Breast epithelium (tissue), 4 donors: ENCODE measurements at places on chromosomes 12 and 14.

- peak overlapping the region; percentile 76 for H3K4me3 ChIP-seq
- no peaks in the 10 kb centered on the region for H3K36me3 ChIP-seq
- H3K27ac ChIP-seq = peak overlapping the region; percentile 35
- H3K4me1 ChIP-seq = no peaks in the 10 kb centered on the region
- no peaks in the 10 kb centered on the region for H3K27me3 ChIP-seq
Observed at GRCh38 chr12:30927222-30927611, 669 bp downstream of the TSPAN11 start.

DNA sequence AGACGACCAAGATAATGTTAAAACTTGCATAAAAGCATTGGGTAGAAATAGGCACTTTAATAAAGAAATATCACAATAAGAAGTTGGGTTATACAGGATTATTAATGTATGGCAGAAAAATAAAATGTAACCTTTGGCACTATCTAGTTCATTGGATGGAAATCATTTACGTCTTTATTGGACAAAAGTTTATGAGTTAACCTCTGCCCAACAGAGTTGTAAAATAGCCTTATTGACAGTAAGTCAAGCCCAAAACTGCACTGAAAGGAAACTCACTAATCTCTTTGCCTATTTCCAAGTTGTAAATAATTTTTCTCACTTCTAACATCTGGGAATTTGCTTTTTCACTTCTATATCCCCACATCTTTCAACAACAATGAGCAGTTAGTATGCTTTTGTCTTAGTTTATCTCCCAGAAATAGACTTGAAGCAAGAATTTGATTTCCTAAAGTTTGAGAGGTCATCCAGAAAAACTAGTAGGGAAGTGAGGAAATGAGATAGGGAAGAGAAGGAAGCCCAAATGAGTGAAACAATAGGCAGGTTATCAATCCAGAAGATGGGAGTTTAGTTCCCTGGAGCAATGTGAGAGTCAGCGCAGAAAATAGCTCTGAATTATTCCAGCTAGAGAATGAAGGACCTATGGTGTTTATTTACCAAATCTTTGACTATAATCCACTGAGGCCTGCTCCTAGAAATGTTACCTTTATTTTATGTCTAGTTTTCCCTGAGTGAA, 434.8 kb downstream of the CCER1 start:
- H3K4me1 ChIP-seq = no peaks in the 10 kb centered on the region
- DNase-seq = no peak
- H3K27ac ChIP-seq = no peak overlapping the region
- H3K36me3 ChIP-seq = no peaks in the 10 kb centered on the region

GRCh38 chr14:69581316-69581935, 6.8 kb upstream of the CCDC177 start:
- H3K4me3 ChIP-seq = no peak overlapping the region
- no peaks in the 10 kb centered on the region for H3K4me1 ChIP-seq
- no peaks in the 10 kb centered on the region for H3K36me3 ChIP-seq
- H3K27ac ChIP-seq = no peak overlapping the region

- no peak overlapping the region for H3K4me3 ChIP-seq
- no peaks in the 10 kb centered on the region for H3K36me3 ChIP-seq
- no peak for DNase-seq
- peak overlapping the region; percentile 58 for H3K27ac ChIP-seq
Observed at GRCh38 chr12:7067096-7067495, 6.6 kb downstream of the C1S start.

DNA sequence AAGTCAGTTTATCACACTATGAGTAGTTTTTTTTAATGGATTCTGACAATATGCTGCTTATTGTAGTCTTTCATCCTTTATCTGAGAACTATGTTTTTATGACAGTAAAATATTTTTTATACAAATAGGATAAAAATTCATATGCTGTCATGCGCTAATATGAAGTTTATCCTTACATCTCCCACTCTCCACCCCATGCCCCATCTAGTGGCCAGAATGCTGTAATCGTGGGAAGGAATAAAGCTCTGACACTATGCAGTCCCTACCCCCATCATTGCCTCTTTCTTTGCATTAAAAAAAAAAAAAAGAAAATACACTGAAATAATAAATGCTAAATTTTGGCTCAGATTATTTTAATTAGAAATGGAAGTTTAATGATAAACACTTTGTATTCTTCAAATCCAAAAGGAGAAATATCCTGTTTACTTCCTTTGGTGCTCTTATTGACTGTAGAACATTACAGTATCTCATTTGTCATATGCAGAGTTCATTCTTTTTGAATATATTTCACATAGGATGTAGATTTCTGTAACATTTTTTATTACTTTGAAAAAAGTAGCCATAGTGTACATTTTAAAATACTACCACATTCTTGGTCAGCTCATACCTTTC, 145.9 kb upstream of the SLCO1C1 start:
- H3K36me3 ChIP-seq = no peaks in the 10 kb centered on the region
- H3K4me3 ChIP-seq = no peak overlapping the region

DNA sequence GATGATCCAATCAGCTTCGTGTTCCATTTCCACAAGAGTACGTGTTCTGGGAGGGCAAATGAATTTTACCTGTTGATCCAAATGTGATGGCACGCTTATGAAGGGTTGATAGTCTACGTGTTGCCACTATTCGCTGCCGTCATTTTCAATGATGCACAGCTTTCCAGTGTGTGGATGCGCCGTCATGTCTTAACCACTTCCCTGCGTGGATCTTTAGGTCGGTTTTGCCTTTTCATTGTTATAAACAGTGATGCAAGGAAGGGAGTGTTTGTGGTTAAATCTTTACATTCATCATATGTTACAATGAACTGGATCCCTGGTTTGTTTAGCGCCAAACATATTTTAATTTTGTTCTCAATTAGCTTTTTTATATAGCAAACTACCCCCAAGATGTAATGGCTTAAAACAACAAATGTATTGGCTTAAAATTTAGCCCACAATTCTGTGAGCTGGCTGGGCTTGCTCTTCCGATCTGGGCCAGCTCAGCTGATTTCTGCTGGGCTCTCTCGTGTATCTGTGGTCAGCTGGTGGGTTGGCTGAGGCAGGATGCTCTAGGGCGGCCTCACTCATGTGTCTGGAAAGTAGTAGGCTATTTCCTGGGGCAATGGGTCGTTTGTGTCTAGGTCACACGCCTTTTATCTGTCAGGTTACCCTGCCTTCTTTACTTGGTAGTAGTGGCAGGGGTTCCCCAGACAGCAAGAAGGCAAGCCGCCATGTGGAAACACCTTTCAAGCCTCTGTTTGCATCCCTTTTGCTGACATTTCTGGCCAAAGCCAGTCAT, 176.7 kb downstream of the CRADD start:
- no peaks in the 10 kb centered on the region for H3K4me1 ChIP-seq
- no peaks in the 10 kb centered on the region for H3K27me3 ChIP-seq
- H3K4me3 ChIP-seq = no peak overlapping the region
- H3K36me3 ChIP-seq = no peaks in the 10 kb centered on the region

GRCh38 chr14:45727133-45727532, 474.1 kb upstream of the MIS18BP1 start:
- no peaks in the 10 kb centered on the region for H3K4me1 ChIP-seq
- DNase-seq = no peak
- H3K36me3 ChIP-seq = no peaks in the 10 kb centered on the region
- no peaks in the 10 kb centered on the region for H3K27me3 ChIP-seq

DNA sequence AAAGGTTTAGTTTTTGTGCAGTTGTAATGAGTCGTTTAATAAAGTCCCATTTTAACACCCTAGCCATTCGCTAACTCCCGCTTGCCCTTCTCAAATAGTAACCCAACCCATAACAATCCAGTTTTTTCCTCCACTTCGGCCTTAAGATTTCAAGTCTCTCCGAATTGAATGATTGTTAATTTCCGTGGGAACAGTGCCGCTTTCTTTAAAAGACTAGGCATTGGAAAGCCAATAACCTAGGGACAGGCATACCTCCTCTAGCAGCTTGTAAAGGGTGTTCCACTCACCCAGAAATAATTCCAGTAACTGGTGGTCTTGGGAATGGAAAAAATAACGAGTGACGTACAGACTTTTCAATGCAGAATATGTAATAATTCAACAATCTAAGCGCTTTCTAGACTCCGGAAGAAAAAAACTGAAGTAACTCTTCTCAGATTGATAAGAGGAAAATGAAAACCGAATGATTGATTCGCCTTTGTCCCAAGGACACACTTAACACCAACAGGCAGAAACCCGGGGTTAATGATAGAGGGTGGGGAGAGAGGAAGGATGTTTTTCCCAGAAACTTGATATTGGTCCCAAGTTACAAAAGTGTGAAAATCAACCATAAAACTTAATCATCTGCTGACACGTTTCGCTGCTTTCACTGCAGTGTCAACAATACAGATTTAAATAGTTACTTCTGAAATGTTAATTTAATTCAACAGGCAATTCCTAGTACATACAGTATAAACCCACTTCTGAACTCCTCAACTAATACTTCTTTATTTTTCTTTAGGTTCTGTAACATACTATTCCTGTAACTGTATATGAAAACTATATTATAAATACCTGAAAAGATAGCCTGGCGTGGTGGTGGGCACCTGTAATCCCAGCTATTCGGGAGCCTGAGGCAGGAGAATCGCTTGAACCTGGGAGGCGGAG, 1.0 kb upstream of the SINHCAF start:
- no peak for DNase-seq
- H3K27ac ChIP-seq = peak overlapping the region; percentile 98
- no peaks in the 10 kb centered on the region for H3K27me3 ChIP-seq
- H3K36me3 ChIP-seq = no peaks in the 10 kb centered on the region
- peak overlapping the region; percentile 92 for H3K4me3 ChIP-seq

GRCh38 chr14:29805415-29806123, 122.1 kb downstream of the PRKD1 start:
- no peak overlapping the region for H3K27ac ChIP-seq
- no peak overlapping the region for H3K4me3 ChIP-seq
- DNase-seq = no peak
- H3K36me3 ChIP-seq = no peaks in the 10 kb centered on the region
- H3K4me1 ChIP-seq = no peaks in the 10 kb centered on the region

- DNase-seq = no peak
- no peak overlapping the region for H3K4me3 ChIP-seq
- no peaks in the 10 kb centered on the region for H3K27me3 ChIP-seq
Observed at GRCh38 chr12:56989861-56990610, 16.3 kb downstream of the ZBTB39 start.

DNA sequence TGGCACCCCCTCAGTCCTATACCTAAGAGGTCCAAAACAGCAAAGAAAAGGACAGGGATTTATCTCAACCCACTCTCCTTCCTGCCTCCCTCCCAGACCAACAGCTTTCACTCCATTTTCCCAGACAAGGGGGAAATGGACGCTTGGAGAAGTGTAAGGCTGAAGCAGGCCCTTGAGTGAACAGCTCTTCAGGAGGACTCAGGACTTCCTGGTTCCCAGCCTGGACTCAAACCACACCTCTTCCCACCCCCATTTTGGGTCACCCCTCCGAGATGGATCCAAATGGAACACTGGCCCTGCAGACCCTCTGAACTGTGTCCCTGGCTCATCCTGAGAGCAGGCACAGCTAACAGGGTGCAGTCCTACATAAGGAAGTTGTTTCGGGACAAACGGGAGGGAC, 2.7 kb downstream of the KMT2D start:
- H3K27me3 ChIP-seq = no peaks in the 10 kb centered on the region
- H3K27ac ChIP-seq = peak overlapping the region; percentile 88
- DNase-seq = no peak

DNA sequence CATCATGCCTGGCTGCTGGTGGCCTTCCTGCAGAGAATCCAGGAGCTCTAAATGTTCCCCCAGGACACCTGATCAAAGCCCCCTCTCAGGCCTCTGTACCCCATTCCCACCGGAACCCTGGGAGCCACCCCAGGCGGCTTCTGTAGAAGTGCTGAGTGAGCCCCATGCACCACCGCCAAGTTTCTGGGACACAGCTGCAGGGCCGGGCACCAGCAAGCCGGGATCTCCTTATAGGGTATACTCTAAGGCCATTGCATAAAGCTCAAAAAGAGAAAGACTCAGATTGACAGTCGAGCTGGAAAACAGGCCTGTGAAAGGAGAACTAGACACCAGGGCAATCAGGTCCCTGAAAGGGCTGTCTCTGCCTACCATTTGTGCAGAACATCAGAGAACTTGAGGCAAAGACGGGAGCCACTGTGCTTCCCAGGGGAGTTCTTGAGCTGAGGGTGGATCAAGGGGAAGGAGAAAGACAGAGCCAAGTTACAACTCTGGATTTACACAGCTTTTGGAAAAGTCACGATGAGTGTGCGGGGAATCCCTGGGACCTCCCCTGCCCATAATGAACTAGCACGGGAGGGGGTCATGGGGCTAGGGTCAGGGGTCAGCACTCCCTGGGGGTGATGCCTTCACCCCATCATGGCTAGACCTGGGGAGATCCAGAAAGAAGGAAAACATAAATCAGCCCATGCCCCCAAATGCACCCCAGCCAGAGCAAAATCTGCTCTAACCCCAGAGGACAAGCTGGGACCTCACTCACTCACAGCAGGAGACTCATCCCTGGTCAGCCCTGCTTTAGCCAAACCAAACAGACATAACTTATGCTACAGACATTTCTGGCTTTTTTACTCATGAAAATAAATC, 51.1 kb downstream of the ITPK1 start:
- no peaks in the 10 kb centered on the region for H3K27me3 ChIP-seq
- H3K4me1 ChIP-seq = no peaks in the 10 kb centered on the region
- no peak overlapping the region for H3K27ac ChIP-seq
- H3K4me3 ChIP-seq = no peak overlapping the region
- no peak for DNase-seq
- no peaks in the 10 kb centered on the region for H3K36me3 ChIP-seq
